Stimulated activated CD4-positive, alpha-beta T cell treated with anti-CD3 and anti-CD28 coated beads, Interleukin-4, amount 100 ng/mL, for 24 hours (primary cell): ENCODE measurements at places on chromosomes 11 and 22.

- no peak for DNase-seq
Measured at GRCh38 chr11:134866215-134866614, 454.2 kb upstream of the B3GAT1 start.

DNA sequence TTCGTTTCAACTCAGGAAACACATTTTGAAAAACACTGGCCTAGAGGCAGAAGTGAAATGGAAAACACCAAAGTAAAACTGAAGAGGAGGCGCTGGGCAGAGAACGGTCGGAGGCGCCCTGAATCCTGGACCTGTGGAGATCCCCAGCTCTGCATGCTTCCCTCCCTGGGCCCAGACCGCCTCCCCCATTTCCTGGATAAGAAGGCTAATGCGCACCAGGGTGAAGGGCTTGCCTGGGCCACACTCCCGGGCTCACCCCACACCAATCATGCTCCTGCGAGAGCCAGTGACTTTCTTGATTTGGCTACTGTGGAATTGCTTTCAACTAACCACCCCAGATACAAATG, 167.1 kb downstream of the CRYBB2 start:
- DNase-seq = no peak

- no peak for DNase-seq
Measured at GRCh38 chr11:11435635-11436034, 82.6 kb upstream of the CSNK2A3 start.

DNA sequence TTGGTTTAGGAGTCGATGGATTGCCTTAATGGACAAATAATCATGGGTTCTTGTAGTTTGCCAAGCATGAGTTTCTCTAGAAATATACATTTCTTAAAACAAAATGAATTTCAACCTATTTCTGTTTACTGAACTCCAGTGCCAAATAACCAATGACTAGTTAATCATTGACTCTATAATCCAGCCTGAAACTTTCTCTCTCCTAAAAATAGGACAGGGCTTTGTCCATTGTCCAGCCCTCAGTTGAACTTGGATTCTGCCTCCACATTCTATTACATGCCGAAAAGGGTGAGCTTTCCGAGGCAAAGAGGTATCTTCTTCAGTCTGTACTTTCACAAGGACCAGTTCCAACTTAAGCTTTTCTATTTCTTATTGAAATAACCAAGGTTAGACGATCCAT, 23.2 kb upstream of the CAT start:
- DNase-seq = no peak

DNA sequence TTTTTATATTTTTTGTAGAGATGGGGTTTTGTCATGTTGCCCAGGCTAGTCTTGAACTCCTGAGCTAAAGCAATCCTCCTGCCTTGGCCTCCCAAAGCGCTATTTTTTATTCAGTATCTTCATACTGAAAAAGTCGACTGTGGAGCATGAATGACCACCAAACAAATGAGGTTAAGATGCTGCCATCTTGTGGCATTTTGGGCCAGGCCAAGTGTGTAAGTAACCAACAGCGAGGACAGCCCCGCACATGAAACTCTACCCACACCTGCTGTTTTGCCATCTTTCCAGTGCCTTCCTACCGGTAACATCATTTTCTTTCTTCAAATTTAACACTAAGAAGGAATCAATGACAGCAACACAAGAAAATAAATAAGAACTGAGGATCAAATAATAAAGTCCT, 32.2 kb upstream of the AQP11 start:
- no peak for DNase-seq

DNA sequence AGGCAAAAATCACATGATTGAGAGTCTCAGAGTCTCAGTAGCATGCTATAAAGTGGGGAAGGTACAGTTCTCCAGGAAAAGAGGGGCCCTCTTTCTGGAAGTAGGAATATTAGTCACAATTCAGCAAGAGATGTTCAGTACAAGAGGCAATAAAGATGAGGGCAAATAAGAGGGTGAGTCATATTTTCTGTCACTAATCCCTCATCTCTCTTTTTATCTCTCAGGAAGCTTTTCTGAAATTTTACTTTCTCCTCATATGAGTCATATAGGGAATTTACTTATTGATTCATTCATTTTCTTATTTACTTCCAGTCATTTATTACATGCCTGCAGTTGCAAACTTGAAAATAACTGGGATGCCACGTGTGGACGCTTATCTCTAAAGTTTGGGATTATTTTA, 3.4 kb upstream of the NXPE1 start:
- DNase-seq = no peak

DNA sequence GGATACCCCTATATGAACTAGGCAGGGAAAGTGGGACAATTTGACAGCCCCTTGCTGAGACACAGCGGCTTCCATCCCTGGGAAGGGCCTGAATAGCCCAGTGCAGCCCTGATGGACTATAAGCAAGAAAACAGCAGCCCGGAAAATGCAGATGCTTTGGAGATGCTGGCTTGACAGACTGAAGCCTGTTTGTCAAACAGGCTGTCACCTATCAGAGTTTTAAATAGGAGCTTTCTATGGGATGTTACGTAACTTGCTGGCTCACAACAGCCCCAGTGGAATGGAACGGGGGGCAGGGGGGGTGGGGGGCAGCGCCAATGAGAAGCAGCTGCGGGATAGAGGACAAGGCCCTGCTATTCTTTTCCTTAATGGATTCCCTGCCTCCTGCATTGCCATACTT, 91.9 kb upstream of the NTM start:
- no peak for DNase-seq

DNA sequence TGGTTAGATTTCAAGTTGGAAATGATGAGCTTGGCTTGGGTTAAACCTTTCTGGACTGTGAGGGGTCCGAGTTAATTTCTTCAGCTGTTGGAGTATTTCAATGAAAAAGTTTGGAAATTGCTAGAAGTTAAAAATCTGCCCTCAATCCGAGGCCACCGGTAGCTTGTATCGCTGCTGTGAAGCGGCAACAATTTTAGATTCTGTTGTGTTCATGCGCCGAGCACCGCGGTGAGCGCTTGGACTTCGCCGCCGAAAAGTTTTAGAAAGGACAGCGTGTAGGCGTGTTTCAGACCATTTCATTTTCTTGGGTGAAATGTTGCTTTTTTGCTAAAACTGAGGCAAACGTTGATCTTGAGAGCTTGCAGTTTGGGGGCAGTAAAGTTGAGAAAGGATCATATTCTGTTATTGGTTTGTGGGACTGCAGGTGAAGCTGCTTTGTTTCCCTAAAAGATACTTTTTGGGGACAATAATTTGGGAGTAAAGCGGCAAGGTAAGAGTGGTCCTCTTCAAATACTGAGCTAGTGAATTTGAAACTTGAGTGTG, 928 bp downstream of the FBXO7 start:
- DNase-seq = peak; percentile 27

DNA sequence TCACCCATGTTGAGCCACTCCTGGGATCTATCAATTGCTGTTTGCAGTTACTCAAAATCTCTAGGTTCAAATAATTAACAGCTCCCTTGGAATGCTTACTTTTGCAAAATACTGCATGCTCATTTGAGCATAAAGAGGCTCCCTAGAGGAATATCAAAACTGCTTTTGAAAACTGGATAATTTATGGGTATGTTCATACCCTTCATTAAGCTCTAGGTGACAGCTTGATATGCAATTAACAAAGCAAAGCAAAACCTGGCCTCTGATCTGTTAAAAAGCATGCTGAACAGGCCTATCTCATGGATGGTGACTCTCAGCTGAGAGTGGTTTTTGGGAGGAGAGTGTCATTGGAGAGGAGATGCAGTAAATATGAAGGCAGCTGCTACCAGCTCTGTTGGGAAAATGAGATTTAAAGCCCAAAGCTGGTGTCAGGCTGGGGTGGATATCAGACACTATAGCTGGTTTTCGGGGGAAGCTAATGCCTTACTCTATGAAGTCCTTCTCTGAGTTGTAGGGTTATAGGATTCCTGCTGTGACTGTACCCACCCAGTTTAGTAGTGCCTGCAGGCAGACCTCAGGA, 110.9 kb downstream of the RASSF10 start:
- DNase-seq = no peak

DNA sequence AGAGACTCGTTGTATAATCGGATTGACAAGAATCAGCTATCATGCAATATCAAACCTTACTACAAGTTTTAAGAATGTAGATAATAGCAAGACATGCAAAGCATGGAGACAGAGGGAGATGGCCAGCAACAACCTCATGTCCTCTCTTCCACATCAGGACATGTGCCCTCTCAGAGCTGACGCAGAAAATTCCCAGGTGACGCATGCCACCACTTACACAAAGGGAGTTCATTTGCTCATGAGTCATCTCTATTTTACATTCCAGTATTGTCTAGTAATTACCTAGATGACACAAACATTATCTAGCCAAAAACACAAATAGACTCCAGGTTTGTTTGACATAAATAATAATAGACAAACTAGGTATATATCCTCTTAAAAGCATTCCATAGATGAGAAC, 38.1 kb upstream of the OPCML start:
- no peak for DNase-seq

DNA sequence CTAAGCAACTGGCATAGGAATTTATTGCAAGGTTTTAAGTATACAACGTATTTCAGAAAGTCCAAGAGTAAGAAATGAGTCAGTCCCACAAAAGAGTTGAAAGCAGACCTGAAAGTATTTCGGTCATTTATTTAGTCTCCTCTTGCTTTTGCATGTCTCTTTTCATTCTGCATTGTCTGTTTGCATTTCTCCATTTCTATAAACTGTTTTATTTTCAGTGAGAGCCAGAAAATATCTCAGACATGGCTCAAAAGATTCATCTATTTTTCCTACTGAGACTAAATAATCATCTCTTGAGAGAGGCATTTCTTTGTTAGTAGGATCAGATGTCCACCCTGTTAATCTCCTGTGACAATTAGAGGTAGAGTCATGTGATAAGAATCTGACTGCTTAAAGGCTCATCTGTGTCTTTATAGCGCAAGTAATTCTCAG, 219.1 kb upstream of the CCDC179 start:
- no peak for DNase-seq

GRCh38 chr22:33510429-33510904, 409.8 kb downstream of the LARGE1 start:
- no peak for DNase-seq

DNA sequence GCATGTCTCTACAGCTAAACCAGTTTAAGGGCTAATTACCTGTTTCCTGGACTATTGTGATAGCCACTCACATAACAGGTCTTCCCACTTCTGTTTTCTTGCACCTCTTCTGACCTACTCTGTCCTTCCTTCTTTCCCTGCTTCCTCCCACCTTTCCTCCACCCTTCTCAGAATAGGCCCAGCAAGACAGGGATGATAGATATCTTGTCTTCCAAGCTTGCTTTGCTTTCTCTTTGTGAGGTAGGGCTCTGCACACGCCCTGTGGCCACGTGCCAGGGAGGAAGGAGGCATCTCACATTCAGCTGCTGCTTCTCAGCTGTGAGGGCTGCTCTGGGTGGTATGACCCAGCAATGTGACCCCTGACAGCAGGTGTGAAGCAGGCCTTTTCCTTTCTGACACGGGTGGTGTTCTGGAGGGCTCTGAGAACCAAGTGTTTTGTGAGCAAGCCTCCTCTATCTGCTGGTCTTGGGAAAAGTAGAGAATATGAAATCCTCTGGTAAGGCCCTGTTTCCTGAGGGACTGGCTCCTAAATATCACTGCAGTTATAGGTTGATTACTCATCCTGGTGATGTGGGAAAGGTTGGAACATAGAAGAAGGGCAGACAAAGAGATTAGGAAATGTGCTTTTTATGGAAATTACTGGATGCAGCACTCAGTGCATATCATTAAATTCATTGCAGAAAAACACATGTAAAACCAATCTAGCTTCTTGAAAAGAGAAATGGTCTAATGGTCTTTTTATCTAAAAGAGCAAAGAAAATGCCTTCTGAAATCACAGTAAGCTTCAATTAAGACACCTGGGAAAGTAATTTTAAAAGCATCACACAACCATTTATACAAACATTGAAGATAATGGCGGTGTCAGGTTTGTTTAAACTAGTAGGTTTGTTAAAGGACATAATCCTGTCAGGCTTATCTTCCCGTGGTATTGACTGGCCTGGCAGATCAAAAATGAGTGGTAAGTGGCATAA, 8.5 kb downstream of the AMOTL1 start:
- no peak for DNase-seq

DNA sequence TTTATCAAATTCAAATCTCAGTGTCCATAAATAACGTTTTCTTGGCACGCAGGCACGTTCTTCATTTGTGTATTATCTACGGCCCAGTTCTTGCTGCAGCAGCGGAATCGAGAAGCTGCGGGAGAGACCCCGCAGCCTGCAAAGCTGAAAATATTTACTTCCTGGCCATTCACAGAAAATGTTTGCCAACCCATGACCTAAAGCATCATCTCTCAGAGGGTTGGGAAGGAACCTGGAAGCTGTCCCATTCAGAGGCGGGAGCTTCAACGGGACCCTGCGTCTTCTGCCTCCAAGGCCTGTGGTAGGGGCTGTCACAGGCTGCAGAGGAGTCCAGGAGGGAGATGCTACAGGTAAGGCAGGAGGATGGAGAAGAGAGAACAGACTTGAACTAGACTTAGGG, 319.2 kb downstream of the MN1 start:
- no peak for DNase-seq

DNA sequence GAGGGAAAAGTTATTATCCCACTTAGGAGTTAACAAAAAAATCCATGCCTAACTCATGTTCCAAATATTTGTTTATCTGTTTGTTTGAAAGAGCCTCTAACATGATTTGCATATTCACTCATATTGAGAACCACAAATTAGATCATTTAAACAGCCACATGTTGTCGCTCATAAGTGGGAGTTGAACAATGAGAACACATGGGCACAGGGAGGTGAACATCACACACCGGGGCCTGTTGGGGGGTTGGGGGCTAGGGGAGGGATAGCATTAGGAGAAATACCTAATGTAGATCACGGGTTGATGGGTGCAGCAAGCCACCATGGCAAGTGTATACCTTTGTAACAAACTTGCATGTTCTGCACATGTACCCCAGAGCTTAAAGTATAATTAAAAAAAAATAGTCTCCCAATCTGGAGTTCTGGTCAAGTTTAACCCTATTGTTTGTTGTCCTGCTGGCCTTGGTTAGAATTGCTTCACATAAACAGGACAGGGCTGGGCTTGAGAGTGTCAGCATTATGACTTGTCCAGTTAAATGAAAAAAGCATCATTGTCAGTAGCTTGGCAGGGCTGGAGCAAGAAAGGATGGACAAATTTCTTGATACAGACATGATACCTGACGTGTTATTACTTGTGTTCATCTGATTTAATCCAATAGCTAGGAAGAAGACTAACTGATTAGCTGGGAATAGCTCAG, 57.8 kb upstream of the PSMA1 start:
- peak; percentile 8 for DNase-seq

DNA sequence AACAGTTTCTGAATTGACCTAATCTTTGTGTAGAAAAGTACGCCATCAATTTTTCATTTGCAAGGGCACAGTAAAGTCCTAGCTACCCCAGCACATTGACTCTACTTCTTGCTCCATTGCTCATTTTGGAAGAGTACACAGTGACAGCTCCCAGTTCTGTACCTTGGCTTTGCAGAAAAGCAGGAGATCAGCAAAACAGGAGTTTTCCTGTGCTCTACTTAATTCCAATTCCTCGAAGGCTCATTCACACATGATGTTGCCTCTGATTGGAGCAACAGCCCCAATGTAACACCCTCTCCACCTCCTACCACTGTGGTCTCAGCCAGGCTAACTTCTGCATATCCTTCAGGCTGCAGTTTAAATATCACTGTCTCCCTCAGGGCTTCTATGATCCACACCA, 118.7 kb downstream of the PAX6 start:
- no peak for DNase-seq

- no peak for DNase-seq
Measured at GRCh38 chr11:92413757-92414513, 189.3 kb downstream of the FAT3 start.

GRCh38 chr22:44876921-44877320, 124.5 kb downstream of the ARHGAP8 start:
- DNase-seq = no peak

GRCh38 chr11:1358286-1358685, 31.4 kb upstream of the BRSK2 start:
- no peak for DNase-seq

- DNase-seq = no peak
Measured at GRCh38 chr22:37259540-37260029, 15.5 kb upstream of the RAC2 start.
